ENCODE measurements at places on chromosomes 7 and 10.

- DNase-seq, result no peak
These were observed 62.8 kb downstream of the EGFR start for GRCh38 chr7:55081472-55082227.

- no peak for DNase-seq
These were observed 30.9 kb downstream of the CRCP start for GRCh38 chr7:66145400-66146104.

GRCh38 chr10:46536171-46536570, 20.3 kb downstream of the GPRIN2 start:
- DNase-seq, result no peak

GRCh38 chr7:23164846-23165245, 17.0 kb upstream of the NUP42 start:
- DNase-seq, result no peak

DNA sequence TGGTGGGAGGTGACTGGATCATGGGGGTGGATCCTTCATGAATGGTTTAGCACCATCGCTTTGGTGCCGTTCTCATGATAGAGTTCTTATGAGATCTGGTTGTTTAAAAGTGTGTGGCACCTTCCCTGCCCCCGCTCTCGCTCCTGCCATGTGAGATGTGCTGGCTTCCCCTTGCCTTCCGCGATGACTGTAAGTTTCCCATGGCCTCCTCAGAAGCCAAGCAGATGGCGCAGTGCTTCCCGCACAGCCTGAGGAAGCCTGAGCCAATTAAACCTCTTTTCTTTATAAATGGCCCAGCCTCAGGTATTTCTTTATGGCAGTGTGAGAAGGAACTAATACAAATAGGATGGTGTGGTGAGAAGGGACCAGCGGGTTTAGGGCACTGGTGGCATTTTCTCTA, 243.3 kb upstream of the CELF2 start:
- no peak for DNase-seq

DNA sequence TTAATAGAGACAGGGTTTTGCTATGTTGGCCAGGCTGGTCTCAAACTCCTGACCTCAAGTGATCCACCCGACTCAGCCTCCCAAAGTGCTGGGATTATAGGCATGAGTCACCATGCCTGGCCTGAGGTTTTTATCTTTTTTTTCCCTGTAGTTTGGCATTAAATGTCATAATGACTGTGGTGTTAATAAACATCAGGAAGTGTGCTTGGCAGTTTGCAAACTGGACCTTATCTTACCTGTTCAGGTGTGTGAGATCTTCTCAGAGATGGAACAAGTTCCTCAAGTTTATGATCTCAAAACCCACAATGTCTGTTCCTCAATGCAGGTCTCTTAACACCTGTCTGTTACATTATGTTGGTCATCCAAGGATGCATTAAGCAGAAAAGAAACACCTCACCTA, 80.0 kb downstream of the ARID5B start:
- DNase-seq, result no peak

DNA sequence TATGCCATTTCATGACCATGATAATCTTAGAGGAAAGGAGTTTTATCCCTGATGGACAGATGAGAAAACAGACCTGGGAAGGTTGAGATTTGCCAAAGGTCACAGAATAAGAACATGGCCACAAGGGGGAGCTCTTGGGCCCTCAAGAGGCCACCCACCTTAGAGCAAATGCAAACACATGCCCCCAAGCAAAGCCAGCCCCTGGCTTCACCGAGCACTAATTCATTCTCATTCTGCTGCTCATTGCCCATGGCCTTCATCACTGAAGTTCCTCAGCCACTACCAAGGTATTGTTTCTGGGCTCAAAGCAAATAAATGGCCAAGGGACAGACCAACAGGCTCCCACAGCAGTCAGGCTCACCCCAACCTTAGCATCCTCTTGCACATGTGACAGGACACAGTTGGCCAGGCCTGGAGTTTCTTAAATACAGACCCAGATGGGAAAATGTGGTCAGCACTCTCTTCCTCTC, 44.2 kb downstream of the PDLIM1 start:
- DNase-seq, result peak; percentile 66

DNA sequence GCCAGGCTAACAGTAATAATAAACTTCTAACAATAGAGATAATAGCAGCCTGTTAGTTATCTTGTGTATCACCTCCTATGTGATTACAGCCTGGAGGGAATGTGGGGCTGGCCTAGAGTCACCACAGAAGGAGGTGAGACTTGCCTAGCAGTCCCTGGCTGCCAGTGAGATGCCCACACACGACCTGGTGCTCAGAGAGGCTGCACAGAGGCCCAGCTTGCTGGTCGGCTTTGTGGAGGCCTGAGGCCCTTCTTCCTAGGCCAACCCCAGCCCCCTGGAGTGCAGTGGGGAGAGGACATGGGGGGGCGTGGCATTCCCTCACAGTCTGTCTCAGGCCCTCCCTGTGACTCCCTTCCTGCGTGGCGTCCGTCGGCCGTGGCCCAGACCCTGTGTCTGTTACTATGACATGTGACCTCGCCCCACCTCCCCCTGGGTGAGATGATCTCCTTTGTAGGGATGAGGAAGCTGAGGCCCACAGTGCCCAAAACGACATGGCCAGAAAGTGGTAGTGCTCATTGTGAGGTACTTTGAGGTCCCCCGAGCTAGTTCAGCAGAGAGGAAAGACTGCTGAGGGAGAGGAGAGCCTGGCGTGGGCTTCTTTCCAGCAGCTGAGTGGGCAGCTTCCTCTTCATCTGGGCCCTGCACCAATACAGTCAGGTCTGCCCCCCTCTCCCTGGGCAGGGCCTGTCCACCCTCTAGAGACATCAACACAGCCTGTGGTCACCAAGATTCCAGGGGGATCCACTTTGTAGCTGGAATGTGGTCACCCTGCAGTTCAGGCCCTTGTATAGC, 29.7 kb downstream of the UNC5B start:
- DNase-seq, result no peak

DNA sequence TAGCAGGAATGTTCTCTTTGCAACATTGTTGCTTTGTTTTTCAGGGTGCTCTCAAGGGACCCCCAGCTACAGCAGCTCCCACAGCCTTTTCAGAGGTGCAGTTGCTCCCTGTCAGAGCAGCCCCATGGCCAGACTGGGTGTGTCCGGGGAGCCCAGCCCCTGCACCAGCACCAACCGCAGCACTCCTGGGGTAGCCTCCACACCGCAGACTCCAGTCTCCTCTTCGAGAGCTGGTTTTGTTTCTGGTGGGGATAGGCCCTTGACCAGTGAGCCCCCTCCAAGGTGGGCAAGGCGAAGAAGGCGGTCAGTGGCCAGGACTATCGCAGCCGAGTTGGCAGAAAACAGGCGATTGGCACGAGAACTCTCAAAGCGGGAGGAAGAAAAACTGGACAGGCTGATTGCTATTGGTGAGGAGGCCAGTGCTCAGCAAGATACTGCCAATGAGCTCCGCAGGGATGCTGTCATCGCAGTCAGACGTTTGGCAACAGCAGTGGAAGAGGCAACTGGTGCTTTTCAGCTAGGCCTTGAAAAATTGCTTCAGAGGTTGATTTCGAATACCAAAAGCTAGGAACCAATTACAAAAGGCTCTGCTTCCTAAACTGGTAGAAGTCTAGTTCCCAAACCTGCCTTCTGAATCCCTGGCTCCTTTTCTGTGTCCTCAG, 5.4 kb downstream of the HSPA14 start:
- DNase-seq, result no peak

- peak; percentile 57 for DNase-seq
These were observed 93.0 kb upstream of the SLC25A13 start for GRCh38 chr7:96414931-96415292.

- DNase-seq, result no peak
These were observed 80.4 kb upstream of the CALN1 start for GRCh38 chr7:72492461-72493065.

DNA sequence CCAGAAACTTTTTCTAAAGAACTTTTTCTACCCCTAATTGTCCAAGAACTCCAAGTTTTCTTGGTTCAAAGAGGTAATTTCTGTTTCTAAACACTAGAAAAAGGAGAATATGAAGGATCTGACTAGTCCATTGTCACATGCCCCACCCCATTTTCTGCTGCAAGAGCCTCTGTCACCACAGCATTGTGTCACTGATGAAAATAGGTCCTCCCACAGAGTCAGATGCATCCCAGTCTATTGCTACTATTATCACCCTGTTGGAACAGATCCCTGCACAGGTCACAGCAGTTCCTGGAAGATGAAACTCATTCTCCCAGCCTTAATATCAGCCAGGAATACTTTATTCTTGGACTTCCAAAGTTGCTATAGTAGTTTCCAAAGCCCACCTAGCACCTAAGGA, 7.5 kb upstream of the CFTR start:
- no peak for DNase-seq

DNA sequence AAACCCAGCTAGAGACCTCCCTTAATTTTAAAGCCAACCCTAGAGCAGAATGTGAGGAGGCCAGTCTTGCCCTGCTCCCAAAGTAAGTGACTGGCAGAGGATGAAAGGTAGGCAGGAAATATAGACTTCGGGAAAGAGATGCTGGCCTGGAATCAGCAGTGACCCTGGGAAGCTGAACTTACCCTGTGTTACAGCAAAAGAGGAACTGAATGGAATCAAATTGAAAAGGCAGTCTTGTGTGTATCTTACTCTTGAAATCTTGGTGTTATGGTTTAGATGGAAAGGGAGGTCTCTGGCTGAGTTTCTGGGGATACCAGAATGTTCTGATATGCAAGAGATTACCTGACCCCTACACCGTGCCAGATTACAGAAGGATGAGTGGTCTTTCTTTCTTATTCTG, 7.9 kb upstream of the CFAP43 start:
- no peak for DNase-seq

DNA sequence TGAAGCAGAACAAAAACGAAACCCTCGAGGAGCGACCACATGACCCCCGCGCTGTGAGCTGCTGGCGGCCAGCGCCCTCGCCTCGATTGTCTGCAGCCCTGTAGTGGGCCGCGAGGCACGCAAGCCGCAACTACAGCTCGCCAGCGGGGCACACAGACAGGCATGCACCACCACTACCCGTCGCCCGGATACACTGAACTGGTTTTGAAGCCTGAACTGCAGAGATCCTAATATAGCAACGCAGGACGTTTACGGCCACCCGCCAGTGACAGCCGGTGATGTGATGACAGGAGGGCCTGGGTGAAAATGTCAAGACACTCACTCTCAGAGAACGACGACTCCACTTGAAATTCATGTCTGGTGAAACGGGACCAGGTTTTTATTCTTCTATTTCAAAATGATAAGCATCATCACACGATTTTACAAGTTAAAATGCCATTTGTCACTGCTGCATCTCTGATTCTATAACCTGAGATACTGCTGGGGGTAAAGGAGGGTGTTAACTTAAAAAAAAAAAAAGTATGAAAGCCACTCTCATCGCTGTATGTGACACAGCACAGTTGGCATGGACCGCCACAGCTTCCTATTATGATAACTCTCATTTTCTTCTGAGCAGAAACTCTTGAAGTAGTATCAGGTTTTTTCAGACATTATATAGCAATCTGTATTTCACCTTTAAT, 120.3 kb upstream of the DIP2C start:
- DNase-seq, result no peak

GRCh38 chr7:149475121-149476045, 14.5 kb upstream of the ZNF777 start:
- DNase-seq, result no peak

GRCh38 chr7:135150072-135150782, 2.4 kb downstream of the TMEM140 start:
- DNase-seq, result no peak

DNA sequence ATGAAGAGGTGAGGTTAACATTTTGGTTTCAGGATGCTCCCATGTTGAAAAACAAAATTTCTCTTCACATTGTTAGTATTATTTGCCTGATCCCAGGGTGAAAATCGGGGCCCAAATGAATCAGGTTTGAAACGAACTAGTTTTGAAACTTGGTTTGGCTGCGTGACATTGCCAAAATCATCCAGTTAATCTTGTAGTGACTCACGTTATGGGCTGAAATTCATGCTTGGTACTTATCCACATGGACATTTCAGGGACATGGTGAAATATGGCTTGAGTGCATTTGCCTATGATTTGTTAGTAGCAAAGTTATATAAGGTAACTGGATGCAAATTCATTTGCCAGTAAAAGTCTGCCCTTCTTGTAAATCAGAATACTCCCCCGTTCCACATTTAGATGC, 97.3 kb downstream of the CFAP58 start:
- DNase-seq, result no peak

GRCh38 chr7:21916176-21916575, 29.5 kb downstream of the CDCA7L start:
- DNase-seq, result no peak

GRCh38 chr7:29231671-29232232, 37.2 kb downstream of the CHN2 start:
- DNase-seq, result no peak

DNA sequence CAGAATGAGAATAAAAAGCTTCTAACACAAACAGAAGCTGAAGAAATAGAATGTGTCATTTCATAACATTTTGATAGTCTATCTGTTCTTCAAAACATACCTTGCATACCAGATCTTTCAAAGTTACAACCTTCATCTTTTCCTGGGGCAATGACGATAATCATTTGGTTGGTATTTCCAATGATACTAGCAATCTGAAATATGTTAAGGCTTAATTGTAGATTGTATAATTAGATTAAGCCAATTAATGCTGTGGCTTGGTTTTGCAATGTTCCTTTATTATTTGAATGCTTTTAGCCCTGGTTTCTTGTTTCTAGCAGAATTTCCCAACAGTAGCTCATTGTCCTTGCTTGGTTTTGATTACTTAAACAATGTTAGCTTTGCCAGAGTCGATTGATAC, 84.6 kb downstream of the CABCOCO1 start:
- DNase-seq, result no peak

GRCh38 chr10:58518775-58519174, 6.1 kb downstream of the BICC1 start:
- DNase-seq, result peak; percentile 15

DNA sequence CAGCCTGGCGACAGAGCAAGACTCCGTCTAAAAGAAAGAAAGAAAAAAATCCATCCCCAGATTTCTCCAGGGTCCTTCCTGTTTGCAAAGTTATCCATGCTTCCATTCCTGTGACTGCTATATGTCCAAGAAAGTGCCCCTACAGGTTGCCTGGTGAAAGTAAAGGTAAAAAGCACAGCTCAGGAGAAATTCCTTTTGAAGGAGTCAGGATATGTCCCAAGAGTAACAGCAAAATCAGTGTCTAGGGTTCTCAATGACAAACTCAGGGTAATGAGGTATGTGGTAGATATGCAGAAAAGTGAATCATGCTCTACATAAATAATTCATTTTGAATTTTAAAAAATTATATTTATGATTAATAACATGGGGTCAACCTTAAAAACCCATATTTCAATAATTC, 91.5 kb downstream of the CTTNBP2 start:
- no peak for DNase-seq

DNA sequence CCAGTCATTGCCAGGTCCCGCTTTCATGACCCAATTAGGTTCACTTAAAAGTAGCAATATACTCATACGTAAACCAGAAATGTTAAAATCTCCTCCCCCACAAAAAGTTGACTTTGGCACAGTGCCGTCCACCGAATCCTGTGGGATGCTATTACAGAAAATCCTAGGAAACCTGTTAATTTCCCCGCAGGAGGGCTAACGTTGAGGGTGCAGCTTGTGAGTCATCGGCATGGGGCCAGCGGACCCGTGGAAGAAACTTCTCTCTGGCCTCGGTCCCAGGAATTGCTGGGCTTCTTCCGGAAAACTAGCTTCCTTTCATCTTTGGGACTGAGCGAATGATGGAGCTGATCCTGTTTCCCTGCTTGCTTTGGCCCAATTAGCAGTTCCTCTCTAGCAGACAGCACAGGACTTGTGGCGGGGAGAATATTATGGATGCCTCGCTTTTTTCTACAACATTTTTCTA, 13.5 kb downstream of the CRYGN start:
- peak; percentile 97 for DNase-seq

Data from Daoy (cell line).